ENCODE measurements at places on chromosomes 5 and 9. TPM values are rescaled to one million over a fixed set of nuclear protein-coding genes. Genes with fewer than 3 reads are reported as not detected.

The ZNF366 gene
- polyA plus RNA-seq: 4.5 TPM

The RRAGA gene
- 105 TPM for polyA plus RNA-seq

The RIOK2 gene
- polyA plus RNA-seq: 32.7 TPM

The ELOVL7 gene
- 16.1 TPM for polyA plus RNA-seq

The MAMDC2 gene
- 7.3 TPM for polyA plus RNA-seq

The KCNT1 gene
- polyA plus RNA-seq: 0.09 TPM

The ITGA1 gene
- polyA plus RNA-seq: 46.8 TPM

The PSD2 gene
- 3.0 TPM for polyA plus RNA-seq

The URM1 gene
- polyA plus RNA-seq: 64.7 TPM

The ZFP2 gene
- polyA plus RNA-seq: 6.1 TPM

The IL11RA gene
- polyA plus RNA-seq: 64.0 TPM

The IL31RA gene
- not detected for polyA plus RNA-seq

The CNTRL gene
- 29.2 TPM for polyA plus RNA-seq

DNA sequence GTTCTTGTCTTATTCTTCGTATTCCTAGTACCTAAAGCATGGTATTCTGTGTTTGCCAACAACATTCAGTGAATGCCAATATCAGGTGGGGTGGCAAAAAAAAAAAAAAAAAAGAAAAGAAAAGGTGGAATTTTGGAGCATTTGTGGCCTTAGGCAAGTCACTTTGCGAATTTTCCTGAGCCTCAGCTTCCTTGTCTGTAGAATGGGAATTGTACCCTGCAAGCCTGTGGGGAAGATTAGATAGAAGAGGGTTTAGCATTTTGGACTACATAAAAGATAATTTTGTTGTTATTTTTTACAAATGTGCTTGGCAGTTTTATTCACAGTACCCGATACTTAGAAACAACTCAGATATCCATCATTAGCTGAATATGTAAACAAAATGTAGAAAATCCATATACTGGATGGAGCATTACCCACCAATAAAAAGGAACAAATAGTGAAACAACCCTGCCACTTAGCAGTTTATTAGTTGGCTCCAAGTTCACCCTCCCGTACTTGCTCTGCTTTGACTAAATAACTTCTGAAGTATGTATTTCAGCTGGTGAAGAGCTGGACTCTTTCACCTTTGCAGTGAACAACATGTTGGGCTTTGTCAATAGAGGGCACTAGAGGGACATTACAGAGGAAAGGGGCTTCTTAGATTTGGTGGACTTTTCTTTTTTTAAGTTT, 13.6 kb downstream of the UBE2D2 start:
- DNase-seq: no peak

GRCh38 chr5:14411216-14411615, 170.4 kb upstream of the OTULINL start:
- no peak for DNase-seq

DNA sequence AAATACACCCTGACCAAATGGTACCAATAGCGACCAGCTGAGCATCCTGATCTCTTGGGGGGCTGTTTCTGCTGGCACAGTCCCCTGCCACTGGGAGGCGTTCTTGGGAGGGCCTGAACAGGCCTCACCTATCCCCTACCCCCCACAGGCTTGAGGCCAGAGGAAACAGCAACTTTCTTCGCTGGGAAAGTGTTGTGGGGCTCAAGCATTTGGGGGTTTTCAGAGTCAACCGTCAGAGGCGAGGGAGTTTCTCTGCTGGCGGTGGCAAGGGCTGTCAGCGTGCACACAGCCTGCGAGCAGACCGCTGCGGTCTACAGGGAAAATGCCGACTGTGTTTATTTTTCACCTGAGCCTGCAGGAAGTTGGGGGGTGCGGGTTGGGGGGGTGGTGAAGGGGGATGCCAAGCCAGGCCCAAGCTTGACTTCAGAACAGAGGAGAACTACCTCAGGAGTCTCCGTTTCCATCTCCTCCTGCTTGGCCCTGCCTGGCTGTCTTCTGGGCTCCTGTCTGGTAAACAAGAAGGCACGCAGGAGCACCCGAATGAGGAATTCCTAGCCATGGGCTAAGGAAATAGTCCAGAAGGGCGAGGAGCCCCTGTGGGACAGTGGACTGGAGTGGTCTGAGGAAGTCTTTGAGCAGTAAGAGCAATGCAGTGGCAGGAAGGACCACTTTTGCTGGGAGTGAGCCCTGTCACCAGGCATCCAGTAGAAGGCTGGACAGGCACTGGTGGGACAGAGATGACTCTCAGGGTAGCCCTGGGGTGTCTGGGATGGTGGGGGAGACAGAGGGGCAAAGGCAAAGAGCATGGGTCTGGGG, 18.1 kb downstream of the TCF7 start:
- DNase-seq: no peak

GRCh38 chr5:66795682-66796081, 199.5 kb downstream of the MAST4 start:
- DNase-seq: no peak

GRCh38 chr5:75672616-75673015, 44.6 kb downstream of the POC5 start:
- DNase-seq: no peak

DNA sequence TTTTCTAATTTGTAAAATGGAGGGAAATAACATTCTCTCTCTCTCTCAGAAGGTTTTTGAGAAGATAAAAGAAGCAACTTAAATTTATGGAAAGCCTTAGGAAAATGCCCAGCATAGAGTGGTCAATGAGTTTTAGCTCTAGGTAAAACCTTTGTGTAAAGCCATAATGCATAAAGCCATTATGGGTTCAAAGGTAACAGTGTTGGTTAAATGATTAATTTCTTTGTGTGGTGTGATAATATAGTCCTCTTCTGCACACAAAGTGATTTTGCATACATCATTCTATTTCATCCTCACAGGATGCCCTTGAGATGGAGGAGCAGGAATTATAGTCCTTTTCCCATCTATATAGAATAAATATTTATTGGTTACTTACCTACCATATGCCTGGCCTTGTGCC, 602.9 kb downstream of the CSNK1G3 start:
- DNase-seq: no peak

DNA sequence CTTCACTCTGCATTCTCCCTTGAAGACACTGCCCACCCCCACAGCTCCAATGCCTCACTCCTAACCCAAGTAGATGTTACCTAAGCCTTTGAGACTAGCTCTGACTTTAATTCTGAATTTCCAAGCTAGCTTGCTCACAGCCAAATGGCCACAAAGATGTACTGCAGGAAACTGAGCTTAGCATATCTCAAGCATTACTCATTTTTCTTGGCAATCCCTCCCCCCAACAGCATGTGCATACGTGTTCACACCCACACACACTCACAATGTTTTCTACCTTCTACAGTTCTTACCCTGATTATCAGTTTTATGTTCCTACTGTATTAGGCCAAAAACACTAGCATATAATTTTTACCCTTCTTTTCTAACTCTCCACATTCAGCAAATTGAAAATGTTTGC, 13.7 kb upstream of the GRIA1 start:
- DNase-seq: no peak

DNA sequence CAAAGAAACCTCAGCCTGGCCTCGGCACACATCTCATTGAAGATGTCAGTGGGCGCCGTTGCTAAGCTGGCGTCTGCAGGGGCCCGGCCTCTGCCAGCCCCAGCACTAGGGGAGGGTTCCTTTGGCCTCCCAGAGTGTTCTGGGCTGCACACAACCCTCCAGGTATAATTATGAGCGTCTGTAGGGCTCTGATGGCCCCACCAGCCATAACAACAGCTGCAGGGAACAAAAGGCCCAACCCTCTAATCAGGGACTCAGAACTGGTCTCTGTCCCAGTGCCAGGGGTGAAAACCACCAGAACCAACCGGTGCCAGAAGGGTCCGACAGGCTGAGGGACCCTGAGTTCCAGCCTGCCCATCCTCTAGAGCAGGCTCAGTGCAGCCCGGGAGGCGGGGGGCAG, 39.5 kb upstream of the SLC12A7 start:
- DNase-seq: no peak

DNA sequence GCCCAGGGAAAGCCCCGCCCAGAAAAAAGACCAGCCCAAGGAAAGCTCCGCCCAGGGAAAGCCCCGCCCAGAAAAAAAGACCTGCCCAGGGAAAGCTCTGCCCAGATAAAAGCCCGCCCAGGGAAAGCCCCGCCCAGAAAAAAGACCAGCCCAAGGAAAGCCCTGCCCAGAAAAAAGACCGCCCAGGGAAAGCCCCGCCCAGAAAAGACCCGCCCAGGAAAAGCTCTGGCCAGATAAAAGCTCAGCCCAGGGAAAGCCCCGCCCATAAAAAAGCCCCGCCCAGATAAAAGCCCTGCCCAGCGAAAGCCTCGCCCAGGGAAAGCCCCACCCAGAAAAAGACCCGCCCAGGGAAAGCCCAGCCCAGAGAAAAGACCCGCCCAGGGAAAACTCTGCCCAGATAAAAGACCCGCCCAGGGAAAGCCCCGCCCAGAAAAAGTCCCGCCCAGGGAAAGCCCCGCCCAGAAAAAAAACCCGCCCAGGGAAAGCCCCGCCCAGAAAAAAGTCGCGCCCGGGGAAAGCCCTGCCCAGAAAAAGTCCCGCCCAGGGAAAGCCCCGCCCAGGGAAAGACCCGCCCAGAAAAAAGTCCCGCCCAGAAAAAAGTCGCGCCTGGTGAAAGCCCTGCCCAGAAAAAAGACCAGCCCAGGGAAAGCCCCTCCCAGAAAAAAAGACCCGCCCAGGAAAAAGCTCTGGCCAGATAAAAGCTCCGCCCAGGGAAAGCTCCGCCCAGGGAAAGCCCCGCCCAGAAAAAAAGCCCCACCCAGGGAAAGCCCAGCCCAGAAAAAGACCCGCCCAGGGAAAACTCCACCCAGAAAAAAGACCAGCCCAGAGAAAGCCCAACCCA, 11.9 kb downstream of the GRIN1 start:
- DNase-seq: no peak

DNA sequence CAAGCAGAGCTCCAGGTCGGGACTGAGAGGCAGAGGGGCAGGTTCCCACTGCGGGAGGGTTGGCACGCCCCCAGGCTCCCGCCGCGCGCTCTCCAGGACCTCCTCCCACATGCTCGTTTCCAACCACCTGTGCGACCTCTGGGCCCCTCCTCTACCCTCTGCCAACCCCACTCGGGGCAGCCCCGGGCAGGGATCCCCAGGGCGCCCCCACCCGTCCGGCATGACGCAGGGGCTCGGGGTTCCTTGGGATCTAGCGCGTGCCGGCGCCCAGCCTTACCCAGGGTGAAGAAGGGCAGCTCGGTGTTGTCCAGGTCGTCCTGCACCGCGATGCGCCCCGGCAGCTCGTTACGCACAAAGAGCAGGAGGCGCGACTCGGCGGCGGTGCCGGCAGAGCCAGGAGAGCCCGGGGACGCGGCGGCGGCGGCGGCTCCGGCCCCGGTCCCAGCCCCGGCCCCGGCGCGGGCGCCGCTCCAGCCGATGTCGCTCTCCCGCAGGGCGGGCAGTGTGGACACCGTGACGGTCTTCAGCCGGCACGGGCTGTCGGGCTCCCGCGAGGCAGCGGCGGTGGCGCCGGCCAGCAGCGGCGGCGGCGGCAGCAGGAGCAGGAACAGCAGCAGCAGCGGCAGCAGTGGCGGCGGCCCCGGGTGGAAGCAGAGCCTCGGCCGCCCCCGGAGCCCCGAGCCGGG, 494 bp downstream of the ASTN2 start:
- DNase-seq: peak; percentile 21

GRCh38 chr9:107218829-107219485, 64.1 kb upstream of the RAD23B start:
- DNase-seq: peak; percentile 53

GRCh38 chr5:84080908-84081307, 303.8 kb downstream of the EDIL3 start:
- DNase-seq: no peak

DNA sequence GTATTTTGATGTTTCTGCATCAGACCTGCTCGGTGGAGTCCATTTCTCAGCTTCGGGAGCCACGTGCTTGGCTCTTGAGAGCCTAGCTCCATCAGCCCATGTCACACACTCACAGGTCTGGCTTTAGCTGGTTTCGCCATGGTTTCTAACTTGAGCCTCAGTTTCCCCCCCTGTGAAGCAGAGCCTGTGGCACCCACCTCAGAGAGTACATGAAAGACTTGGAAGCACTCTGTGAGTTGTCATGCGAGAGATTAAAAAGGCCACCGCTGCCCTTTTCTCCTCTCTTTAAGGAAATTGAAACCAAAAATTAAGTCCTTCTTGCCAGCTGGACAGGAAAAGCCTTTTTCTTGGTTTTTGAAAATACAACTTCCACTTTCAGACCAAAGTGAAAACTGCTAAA, 8.8 kb downstream of the TENT4A start:
- no peak for DNase-seq

DNA sequence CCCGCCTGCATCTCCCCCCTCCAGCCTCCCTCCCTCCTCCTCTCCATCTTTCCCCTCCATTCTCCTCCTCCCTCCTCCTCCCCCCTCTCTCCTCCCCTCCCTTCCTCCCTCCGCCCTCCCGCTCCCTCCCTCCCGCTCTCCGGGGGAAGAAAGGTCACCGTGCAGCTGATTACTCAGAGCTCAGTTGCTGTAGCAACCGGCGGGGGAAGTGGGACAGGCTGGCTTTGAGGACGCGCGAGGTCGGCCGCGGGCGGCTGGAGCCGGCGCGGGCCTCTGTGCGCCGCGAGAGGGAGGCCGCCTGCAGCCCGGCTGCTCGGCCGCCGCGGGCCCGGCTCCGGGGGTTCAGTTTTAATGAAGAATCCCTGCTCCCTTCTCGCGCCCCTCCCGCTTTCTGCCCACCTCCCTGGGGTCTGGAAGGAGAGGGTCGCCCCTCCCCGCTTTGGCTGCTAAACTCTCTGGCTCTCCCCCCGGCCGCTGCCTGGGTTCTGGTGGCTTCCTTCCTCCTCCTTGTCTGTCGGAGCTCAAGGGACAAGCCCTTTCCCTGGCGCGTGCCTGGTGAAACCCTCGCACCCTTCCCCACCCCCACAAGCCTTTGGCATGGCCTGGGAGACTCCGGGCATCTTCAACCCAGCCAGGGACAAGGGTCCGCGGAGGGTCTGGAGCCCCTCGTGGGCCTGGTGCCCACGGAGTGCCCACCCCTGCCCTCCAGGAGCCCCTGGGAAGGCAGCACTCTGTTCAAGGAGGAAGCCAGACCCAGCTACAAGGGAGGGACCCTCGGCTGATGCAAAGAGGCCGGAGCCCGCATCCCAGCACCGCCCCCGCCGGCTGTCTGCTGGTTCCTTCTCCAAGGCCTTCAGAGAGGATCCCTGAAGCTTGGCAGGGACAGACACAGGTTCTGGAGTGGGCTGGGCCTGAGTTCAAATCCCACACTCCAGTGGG, 160.3 kb downstream of the C9orf50 start:
- peak; percentile 100 for DNase-seq

DNA sequence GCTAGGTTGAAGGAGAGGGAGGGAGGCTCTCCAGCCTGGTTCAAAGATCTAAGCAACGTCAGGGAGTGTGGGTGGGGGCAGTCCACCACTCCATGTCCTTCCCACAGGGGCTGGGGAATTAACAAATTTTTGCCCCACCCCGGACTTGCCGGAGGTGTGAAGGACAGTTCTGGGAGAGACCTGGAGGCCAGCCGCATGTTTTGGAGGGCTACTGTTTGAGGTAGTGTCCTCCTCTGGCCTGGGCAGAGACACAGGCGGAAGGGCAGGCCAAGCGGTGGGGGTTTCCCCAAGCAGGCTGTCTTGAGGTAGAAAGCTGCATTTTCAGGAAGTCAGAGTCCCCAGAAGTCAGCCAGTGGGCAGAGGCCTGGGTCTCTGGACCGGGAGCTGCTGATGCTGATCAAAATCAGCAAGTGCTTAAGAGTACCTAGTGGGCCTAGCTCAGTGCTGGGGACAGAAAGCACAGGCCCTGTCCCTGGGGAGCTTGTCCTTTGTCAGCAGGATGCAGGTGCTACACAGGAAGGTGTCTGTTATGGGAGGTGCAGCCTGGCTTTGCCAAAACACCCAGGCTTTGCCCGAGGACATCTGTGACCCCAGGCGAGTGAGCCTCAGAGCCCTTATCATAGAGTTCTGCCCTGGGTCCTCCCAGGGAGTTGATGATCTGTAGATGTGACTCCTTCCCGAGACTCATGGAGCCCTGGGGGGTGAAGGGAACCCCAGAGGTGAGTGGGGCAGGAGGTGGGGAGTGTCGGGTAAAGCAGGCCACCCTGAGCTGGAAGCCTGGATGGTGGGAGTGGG, 18.5 kb downstream of the JADE2 start:
- no peak for DNase-seq
